ENCODE measurements at places on chromosomes 2 and 18.

- DNase-seq: no peak
These were observed 97.2 kb upstream of the ACVR1C start for GRCh38 chr2:157725846-157726245.

DNA sequence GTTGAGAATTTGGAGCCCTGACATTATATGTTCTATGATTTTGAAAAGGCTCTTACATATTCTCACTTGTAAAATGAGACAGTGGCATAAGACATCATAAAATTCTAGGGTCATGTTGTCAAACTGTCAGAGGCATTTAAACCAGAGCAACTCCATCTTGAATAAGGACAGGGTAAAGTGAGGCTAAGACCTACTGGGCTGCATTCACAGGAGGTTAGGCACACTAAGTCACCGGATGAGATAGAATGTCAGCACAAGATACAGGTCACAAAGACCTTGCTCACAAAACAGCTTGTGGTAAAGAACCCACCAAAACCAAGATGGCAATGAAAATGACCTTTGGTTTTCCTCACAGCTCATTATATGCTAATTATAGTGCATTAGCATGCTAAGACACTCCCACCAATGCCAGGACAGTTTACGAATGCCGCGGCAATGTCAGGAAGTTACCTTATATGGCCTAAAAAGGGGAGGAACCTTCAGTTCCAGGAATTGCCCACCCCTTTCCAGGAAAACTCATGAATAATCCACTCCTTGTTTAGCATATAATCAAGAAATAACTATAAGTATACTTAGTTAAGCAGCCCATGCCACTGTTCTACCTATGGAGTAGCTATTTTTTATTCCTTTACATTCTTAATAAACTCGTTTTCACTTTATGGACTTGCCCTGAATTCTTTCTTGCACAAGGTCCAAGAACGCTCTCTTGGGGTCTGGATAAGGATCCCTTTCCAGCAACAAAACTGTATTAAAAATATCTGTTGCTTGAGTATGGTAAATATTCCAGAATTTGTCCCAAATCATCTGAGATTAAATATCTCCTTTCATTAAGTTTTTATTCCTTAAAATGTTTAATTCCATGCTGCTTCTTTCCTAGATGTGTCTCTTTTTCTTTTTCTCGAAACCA lies 406.4 kb downstream of the METTL4 start:
- DNase-seq: no peak

- no peak for DNase-seq
These were observed 6.2 kb upstream of the EHD3 start for GRCh38 chr2:31227711-31228125.

GRCh38 chr2:28071221-28071620 lies 180.7 kb downstream of the BABAM2 start:
- no peak for DNase-seq

GRCh38 chr2:44358503-44358902 lies 2.8 kb downstream of the PREPL start:
- DNase-seq: peak; percentile 27
